NCI-H2081 (cell line): ENCODE measurements at places on chromosomes 16 and 17.

GRCh38 chr16:19933740-19934139 lies 49.1 kb upstream of the GPRC5B start:
- no peak for DNase-seq

- DNase-seq = no peak
These were observed 52.5 kb upstream of the WSB1 start for GRCh38 chr17:27241346-27241946.

GRCh38 chr16:66474750-66475199 lies 47.7 kb downstream of the BEAN1 start:
- DNase-seq = no peak

DNA sequence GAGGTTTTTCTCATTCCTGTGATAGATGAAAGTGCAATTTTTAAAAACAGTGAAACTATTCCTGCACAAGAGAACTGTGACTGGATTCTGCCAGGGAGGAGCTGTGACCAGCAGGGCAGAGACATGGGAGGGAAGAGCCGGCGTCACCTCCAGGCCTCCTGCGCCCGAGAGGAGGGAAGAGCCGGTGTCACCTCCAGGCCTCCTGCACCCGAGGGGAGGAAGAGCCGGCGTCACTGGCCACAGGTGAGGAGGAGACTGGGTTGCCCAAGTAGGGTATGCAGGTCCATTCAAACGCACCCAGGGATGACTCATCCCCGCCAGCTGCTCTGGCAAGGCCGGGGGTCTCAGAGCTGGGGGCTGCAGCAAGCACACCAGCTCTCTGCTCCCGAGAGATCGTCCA lies 56.7 kb downstream of the METRNL start:
- no peak for DNase-seq

DNA sequence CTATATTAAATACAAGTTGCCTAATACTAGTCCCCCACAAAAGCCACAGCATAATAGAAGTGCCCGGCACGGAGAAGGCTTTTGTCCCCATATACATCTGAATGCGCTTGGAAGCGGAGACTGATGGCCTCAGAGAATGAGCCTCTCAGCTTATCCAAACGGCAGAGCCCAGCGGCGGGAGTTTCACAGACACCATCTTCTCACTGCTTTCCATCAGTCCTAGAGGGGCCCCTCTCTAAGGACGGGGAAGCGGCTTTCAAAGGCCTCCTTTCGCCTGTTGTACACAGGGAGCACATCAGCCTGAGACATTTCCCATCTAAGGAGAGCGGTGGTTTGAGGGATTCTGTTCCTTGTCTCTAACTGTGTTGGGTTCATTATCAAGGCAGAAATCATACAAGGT lies 16.9 kb downstream of the NXN start:
- DNase-seq = no peak

GRCh38 chr17:82297714-82298537 lies 19.5 kb downstream of the CD7 start:
- DNase-seq = peak; percentile 71

GRCh38 chr17:7177191-7177953 lies 1.8 kb downstream of the ASGR1 start:
- DNase-seq = peak; percentile 25

- no peak for DNase-seq
These were observed 48.5 kb downstream of the HAPSTR1 start for GRCh38 chr16:9139965-9140364.

DNA sequence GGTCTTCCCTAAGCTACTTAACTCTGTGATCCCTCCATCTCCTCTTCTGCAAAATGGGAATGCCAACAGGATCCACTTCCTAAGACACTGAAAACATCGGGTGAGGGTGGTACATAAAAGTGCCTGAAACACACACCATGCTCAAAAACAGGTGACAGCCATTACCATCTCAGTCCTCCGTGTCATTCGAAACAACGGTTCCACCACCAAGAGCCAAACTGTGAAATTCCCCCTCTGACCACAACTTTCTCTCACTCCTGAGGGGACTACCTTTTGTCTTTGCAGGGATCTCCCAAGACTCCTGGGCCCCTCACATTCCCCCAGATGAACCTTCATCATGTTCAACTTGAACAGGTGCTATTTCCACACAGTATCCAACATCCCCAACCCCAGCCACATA lies 37.0 kb downstream of the NUBP1 start:
- DNase-seq = no peak

DNA sequence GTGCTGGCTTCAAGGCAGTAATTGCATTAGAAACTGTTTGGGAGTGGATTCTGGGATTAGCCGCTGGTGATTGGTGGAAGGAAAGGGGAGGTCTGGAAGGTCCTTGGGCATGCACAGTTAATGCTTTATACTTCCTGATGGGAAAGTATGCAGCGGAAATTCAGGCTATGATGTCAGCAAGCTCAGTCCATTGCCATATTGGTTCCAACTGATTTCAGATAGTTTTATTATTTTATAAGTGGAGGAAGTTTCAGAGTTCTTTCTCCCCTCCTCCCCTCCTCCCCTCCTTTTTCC lies 8.1 kb upstream of the CMTR2 start:
- DNase-seq = no peak

- DNase-seq = no peak
These were observed 4.4 kb downstream of the CRLF3 start for GRCh38 chr17:30819971-30820705.

DNA sequence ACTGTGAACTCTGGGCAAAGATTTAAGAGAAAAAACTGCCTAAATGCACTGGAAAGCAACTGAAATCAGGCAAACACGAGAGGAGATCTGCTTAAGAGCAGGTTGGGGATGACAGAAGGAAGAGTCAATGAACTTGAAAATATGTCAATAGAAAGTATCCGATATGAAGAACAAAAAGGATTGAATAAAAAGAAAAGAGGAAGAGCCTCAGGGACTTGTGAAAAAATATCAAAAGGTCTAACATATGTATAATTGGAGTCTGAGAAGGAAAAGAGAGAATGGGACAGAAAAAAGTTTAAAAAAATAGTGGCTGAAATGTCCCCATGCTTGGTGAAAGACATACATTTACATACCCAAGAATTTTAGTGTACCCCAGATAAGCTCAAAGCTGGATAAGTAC lies 195.5 kb downstream of the COPRS start:
- DNase-seq = no peak

GRCh38 chr17:43171586-43172487 lies 823 bp downstream of the NBR1 start:
- peak; percentile 34 for DNase-seq

- no peak for DNase-seq
These were observed 50.2 kb downstream of the COX10 start for GRCh38 chr17:14119546-14119945.

DNA sequence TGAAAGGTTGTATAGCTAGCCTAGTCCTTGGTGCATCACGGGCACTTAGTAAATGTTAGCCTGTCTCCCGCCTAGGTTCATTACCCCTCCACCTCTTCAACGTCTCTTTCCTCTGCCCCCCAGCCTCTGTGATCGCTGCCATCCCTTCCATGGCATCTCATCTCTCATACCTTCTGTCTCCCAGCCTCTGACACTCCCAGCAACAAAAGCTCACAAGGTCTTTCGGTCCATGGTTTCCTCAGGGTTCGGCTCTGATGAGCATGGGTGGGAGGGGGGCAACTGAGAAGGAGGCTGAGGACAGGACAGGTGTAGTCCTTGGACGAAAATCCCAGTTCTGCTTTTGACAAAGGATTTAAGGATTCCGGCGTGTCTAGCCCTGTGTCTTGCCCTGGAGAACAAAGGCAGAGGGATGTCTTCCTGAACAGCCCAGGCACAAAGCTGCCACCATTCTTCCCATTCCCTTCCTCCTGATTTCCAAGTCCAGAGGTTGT lies 16.7 kb downstream of the CCR7 start:
- DNase-seq = no peak

DNA sequence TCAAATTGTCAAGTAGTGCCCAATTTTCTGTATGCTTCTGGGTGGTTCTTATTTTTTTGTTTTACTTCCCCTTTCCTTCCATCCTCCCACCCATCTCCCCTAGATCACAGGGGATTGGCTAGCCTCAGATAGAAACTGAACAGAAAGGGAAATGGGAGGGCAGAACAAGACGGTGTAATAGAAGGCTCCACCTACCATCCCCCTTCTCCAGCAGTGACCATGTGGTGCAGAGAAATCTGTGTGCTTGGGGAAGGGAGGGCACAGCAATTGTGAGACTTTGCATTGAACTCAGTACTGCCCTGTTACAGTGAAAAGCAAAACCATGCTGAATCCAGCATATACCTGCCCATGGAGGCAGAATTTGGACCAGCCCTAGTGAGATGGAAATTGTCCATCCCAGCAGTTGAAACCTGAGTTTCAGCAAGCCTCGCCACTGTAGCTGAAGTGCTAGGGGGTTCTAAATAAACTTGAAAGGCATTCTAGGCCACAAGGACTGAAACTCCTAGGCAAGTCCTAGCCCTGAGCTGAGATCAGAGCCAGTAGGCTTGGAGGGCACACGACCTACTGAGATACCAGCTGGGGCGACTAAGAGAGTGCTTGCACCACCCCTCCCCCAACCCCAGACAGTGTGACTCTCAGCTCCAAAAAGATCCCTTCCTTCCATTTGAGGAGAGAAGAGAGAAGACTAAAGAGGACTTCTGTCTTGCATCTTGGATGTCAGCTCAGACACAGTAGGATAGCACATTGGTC lies 5.2 kb downstream of the SLFN11 start:
- no peak for DNase-seq

DNA sequence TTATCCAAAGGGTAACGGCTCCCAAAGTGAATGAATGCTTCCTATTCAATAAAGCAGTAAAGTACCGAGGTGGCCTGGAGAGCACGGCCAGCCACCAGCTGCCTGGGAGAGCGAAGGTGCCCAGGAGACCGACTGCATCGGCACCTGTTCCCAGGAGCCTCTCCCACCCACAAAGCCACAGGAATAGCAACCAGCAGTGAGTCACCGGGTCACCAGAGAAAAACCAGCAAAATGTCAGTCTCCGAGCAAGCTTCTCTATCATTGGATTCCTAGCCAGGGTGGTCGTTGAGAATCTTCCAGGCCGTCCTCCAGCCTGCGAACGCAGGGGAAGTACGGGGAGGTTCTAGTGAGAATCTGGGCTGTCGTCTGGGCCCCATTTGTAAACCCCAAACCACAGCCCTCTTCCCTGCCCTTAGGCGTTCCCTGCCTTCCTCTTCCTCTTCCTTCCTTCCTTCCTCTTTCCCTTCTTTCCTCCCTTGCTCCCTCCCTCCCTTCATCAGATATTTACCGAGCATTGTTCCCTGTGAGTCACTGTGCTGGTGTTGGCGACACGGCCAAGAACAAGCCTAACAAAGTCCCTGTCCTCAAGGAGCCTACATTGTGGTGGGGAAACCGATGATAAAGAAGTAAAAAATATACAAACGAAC lies 114.6 kb downstream of the SLC39A11 start:
- no peak for DNase-seq

DNA sequence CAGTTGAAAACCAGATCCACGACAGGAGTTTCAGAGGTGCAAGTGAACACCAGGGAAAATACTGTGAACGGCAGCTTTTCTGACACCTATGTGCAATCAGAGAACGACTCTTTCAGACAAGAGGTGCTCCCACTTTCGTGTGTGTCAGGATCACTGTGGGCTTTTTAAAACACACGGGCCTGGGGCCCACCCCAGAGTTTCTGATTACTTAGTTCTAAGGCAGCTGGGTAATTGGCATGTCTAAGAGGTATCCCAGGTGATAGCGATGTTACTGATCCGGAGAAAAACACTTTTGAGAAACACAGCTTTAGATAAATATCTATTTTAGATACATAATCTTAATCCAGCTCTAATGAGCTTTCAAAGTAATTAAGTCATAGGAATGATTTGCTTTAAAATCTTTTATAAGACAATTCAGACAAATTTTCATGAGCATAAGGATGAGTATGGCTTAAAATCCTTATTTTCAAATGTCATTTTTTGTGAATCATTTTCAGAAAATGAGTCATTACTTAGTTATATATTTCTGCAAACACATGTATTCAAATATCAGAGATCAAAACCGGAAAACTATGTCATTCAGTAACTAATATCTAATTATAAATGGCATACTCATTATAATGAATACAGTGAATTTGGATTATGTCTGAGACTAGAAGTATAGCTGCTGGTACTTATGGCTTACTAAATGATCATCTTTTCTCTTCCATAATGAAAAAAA lies 217.9 kb upstream of the PSMD7 start:
- DNase-seq = no peak

- no peak for DNase-seq
These were observed 19.8 kb downstream of the HNF1B start for GRCh38 chr17:37725021-37725595.

GRCh38 chr17:45895969-45896785 lies 1.8 kb downstream of the MAPT start:
- DNase-seq = peak; percentile 58

- DNase-seq = peak; percentile 78
These were observed at the start of gene GNAO1 for GRCh38 chr16:56191156-56191815. Gene GNAO1, plus strand, starts transcription at chr16:56191489. Its CDS starts 747 bp downstream, at chr16:56192236.

GRCh38 chr17:58822148-58823050 lies 66.7 kb downstream of the PPM1E start:
- DNase-seq = no peak

DNA sequence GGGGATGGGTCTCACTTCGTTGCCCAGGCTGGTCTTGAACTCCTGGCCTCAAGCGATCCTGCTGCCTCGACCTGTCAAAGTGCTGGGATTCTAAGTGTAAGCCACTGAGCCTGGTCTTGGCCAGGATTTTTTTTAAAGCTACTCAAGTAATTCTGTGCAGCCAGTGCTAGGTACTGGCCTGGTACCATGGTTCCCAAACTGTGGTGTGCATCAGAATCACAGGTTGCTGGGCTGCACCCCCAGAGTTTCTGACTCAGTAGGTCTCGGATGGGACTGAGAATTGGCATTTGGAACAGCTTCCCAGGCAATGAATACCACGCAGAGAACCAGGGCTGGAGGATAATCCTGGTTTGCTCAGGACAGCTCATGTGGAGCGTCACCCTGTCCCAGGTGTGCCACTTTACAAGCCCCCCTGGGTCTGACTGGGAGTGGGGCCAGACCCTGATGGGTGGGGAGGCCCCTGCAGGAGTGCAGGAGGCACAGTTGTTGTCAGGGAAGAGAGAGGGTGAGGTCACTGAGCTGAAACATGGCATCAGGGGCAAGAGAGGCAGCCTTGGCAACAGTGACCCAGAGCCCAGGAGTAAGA lies 10.7 kb upstream of the MRPS23 start:
- peak; percentile 85 for DNase-seq

GRCh38 chr16:80687606-80688005 lies 116.8 kb downstream of the CDYL2 start:
- DNase-seq = no peak

DNA sequence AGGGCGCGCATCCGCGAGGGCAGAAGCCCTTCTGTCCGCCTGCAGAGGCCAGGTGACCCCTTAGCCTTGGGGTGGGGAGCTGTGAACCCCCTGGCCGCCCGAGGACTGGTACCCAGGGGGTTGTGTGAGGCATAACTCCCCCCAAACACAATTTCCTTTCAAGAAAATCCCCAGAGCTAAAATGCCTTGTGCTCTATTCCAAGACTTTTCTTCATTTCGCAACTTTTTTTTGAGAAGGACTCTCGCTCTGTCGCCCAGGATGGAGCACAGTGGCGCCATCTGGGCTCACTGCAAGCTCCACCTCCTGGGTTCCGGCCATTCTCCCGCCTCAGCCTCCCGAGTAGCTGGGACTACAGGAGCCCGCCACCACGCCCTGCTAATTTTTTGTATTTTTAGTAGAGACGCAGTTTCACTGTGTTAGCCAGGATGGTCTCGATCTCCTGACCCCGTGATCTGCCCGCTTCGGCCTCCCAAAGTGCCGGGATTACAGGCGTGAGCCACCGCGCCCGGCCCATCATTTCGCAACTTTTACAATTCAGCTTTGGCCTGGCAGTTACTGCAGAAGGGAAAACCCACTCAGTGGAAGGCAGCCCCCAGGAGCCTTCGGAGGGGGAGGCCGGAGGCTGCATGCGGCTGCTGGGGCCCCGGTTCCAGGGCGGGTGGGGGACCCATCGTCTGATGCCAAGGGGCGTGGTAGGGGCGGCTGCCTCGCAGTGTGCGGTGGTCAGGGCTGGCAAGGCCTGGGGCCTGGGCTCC lies 963 bp upstream of the APRT start:
- DNase-seq = no peak
